ENCODE measurements at places on chromosomes 11 and 22.
A peak's percentile ranks its signal among the peaks of the same experiment; 100 is the strongest.

DNA sequence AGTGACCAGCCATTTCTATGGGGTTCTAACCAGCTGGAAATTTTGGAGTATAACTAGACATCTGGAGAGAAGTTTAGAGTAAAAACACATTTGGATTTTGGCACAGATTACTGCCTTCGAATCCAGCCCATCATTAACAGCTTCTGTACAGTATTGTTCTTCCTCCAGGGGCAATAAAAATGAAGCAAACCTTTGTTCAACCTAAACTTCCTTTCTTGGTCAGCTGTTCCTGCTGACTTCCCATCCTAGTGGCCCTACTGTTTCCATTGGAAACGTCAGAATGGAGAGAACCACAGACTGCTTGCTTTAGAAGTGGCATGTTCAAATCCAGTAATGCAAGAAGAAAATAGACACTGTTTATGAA is 203.7 kb upstream of the MTMR2 start:
- DNase-seq: no peak

GRCh38 chr11:15057329-15057728 is 16.1 kb upstream of the CALCB start:
- no peak for DNase-seq

DNA sequence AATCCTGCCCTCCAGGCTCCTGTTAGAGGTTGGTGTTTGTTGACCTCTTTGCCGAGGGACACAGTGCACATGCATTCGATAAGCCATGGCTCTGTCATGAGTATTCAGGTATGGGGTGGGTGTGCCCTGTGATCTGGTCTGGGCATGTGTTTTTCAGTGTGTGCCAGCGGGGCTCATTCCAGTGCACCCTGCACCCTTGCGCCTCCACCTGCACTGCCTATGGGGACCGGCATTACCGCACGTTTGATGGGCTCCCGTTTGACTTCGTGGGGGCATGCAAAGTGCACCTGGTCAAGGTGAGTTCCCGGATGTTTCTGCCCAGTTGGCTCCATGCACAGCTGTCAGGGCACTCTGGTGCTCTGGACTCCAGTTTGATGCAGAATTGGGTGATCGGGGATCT is 44.2 kb downstream of the OTOG start:
- no peak for DNase-seq

- no peak for DNase-seq
Measured at GRCh38 chr11:126838779-126839178, 161.8 kb downstream of the KIRREL3 start.

- peak; percentile 18 for DNase-seq
Measured at GRCh38 chr22:28408709-28409108, 270.9 kb downstream of the TTC28 start.

- no peak for DNase-seq
Measured at GRCh38 chr11:68349461-68350249, 37.3 kb downstream of the LRP5 start.

DNA sequence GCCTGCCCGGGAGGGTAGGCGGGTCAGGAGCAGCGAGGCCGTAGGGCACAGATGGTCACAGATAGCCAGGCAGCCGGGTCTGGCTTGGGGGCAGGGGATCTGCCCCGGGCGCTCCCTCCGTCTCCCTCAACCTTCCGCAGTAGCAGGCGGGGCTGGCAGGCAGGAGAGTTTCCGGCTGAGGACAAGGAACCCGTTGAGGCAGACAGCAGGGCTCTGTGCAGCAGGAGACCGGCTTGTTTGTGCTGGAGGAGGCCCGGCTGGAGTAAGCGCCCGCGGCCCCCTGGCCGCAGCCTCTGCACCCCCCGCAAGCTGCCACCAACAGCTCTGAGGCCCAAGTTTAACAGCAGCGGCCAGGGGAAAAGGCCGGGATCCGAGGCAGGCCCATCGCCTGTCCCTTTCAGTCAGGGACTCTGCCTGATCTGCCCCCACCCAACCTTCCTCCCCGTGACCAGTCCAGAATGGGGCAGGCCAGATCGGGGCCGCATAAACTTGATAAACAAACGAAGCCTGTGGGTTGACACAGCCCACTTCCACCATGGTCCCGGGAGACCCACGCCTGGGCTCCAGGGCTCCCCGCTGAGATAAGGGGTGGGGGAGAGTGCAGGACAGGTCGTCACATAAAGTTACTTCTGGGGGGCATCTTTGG is 13.6 kb downstream of the SCARF2 start:
- DNase-seq: no peak

DNA sequence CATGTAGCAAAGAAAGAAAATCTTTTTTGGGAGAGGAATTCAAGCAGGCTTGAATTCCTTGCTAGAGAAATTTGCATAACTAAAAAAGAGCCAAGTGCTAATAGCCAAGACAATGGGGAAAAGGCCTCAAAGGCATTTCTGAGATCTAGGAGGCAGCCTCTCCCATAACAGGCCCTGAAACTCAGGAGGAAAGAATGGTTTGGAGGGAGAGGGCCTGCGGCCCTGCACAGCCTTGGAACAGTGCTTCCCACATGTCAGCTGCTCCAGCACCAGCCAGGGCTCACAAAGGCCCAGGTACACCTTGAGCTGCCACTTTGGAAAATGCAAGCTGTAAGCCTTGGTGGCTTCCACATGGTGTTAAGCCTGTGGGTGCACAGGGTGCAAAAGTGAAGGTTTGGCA is 55.5 kb upstream of the TSPAN18 start:
- DNase-seq: no peak
